ENCODE measurements at places on chromosomes 6 and 20. TPM values are rescaled to one million over a fixed set of nuclear protein-coding genes. Genes with fewer than 3 reads are reported as not detected.

ZNF292 gene
- total RNA-seq = 27.1 TPM

ADTRP gene
- 74.0 TPM for total RNA-seq

ERVFRD-1 gene
- not detected for total RNA-seq

HSPA12B gene
- not detected for total RNA-seq

ENPP4 gene
- total RNA-seq = 0.56 TPM

CDH26 gene
- total RNA-seq = 0.66 TPM

ATXN1 gene
- total RNA-seq = 18.5 TPM

NMBR gene
- total RNA-seq = not detected

HUS1B gene
- 0.99 TPM for total RNA-seq

ULBP3 gene
- total RNA-seq = 28.5 TPM

SYNGAP1 gene
- total RNA-seq = 4.2 TPM

ATP6V1G2 gene
- total RNA-seq = 0.80 TPM

RWDD2A gene
- 1.3 TPM for total RNA-seq

HLA-DMB gene
- not detected for total RNA-seq

MBOAT1 gene
- total RNA-seq = 8.2 TPM

TINAG gene
- not detected for total RNA-seq

IPCEF1 gene
- total RNA-seq = not detected

ME1 gene
- total RNA-seq = 36.3 TPM

PACRG gene
- not detected for total RNA-seq

OR11A1 gene
- total RNA-seq = not detected

MDC1 gene
- 12.8 TPM for total RNA-seq

C20orf173 gene
- not detected for total RNA-seq

KIAA0408 gene
- not detected for total RNA-seq

VSTM2L gene
- 3.4 TPM for total RNA-seq

SYNE1 gene
- total RNA-seq = 87.7 TPM

OPN5 gene
- total RNA-seq = not detected

ADGRF4 gene
- total RNA-seq = 1.3 TPM

SAMD5 gene
- 2.9 TPM for total RNA-seq

RBM12 gene
- total RNA-seq = 71.2 TPM

NDUFAF4 gene
- 41.3 TPM for total RNA-seq

GTPBP2 gene
- 302 TPM for total RNA-seq

PAQR8 gene
- total RNA-seq = 1.8 TPM

SLC26A8 gene
- total RNA-seq = under 0.01 TPM

All from mammary epithelial cell (primary cell).